ENCODE measurements at places on chromosomes 16 and 17. TPM values are rescaled to one million over a fixed set of nuclear protein-coding genes. Genes with fewer than 3 reads are reported as not detected.

The RFNG gene
- polyA plus RNA-seq: 38.2 TPM

The MYCBPAP gene
- 3.2 TPM for polyA plus RNA-seq

The YBX2 gene
- polyA plus RNA-seq: 3.6 TPM

The NPIPB12 gene
- 12.9 TPM for polyA plus RNA-seq

The P2RX5 gene
- 0.76 TPM for polyA plus RNA-seq

The EXOC3L1 gene
- polyA plus RNA-seq: 7.8 TPM

The MSLN gene
- polyA plus RNA-seq: 24.8 TPM

The PPP1R27 gene
- polyA plus RNA-seq: 0.33 TPM

The TP53TG3F gene
- not detected for polyA plus RNA-seq

The CDK5RAP3 gene
- 126 TPM for polyA plus RNA-seq

The CMTM2 gene
- polyA plus RNA-seq: 0.31 TPM

The SULT1A1 gene
- 28.6 TPM for polyA plus RNA-seq

The HP gene
- polyA plus RNA-seq: 2.2 TPM

The MYH2 gene
- not detected for polyA plus RNA-seq

The SP2 gene
- polyA plus RNA-seq: 21.6 TPM

The UNC13D gene
- polyA plus RNA-seq: 6.0 TPM

The ZDHHC1 gene
- 19.0 TPM for polyA plus RNA-seq

The PTX4 gene
- not detected for polyA plus RNA-seq

The TBC1D3 gene
- not detected for polyA plus RNA-seq

Data from left renal cortex interstitium (tissue), 4 donors.